ENCODE measurements at places on chromosomes 6 and 20. TPM values are rescaled to one million over a fixed set of nuclear protein-coding genes. Genes with fewer than 3 reads are reported as not detected.

The SLC22A1 gene
- not detected for total RNA-seq

The SIRPB2 gene
- 0.15 TPM for total RNA-seq

The RAET1L gene
- total RNA-seq, result 1.1 TPM

The TUBB1 gene
- total RNA-seq, result not detected

The PLCB1 gene
- total RNA-seq, result 0.57 TPM

The DSP gene
- 168 TPM for total RNA-seq

The KIAA0408 gene
- total RNA-seq, result 0.16 TPM

The PPP1R3D gene
- total RNA-seq, result 6.2 TPM

The VAPB gene
- 15.7 TPM for total RNA-seq

The BTBD9 gene
- 4.6 TPM for total RNA-seq

The ID4 gene
- total RNA-seq, result 0.23 TPM

The CST1 gene
- not detected for total RNA-seq

The CFB gene
- total RNA-seq, result 1.2 TPM

The ZSWIM1 gene
- 7.3 TPM for total RNA-seq

The SAMD5 gene
- 1.8 TPM for total RNA-seq

The HLA-DRB5 gene
- total RNA-seq, result not detected

The ADNP gene
- total RNA-seq, result 21.7 TPM

The LHFPL5 gene
- total RNA-seq, result not detected

The EDEM2 gene
- total RNA-seq, result 22.2 TPM

The RUNX2 gene
- 2.1 TPM for total RNA-seq

The NMBR gene
- 0.11 TPM for total RNA-seq

The ERVFRD-1 gene
- not detected for total RNA-seq

The ILRUN gene
- 30.3 TPM for total RNA-seq

The FAM162B gene
- total RNA-seq, result 0.08 TPM

The RIPPLY2 gene
- total RNA-seq, result 0.11 TPM

The CCDC28A gene
- total RNA-seq, result 10.9 TPM

The SOBP gene
- total RNA-seq, result 0.19 TPM

The TGM3 gene
- total RNA-seq, result not detected

The FAM209B gene
- not detected for total RNA-seq

The TFAP2B gene
- 0.70 TPM for total RNA-seq

The PPP1R16B gene
- not detected for total RNA-seq

The CLPSL1 gene
- total RNA-seq, result not detected

The VGLL2 gene
- total RNA-seq, result not detected

The TTK gene
- 25.9 TPM for total RNA-seq

The NR2E1 gene
- total RNA-seq, result not detected

The GNMT gene
- not detected for total RNA-seq

The SGK2 gene
- total RNA-seq, result not detected

The DAAM2 gene
- total RNA-seq, result 0.16 TPM

The PKIB gene
- 1.1 TPM for total RNA-seq

The SLCO4A1 gene
- 0.38 TPM for total RNA-seq

The COX4I2 gene
- total RNA-seq, result not detected

The MEP1A gene
- 0.11 TPM for total RNA-seq

The HELZ2 gene
- total RNA-seq, result 40.2 TPM

The C6orf58 gene
- total RNA-seq, result not detected

The OR12D3 gene
- total RNA-seq, result not detected

The ULBP3 gene
- total RNA-seq, result 4.6 TPM

The FAM83D gene
- total RNA-seq, result 68.2 TPM

The LTA gene
- total RNA-seq, result not detected

The TRERF1 gene
- 4.1 TPM for total RNA-seq

The MDFI gene
- 415 TPM for total RNA-seq

The COL11A2 gene
- total RNA-seq, result 0.08 TPM

The OLIG3 gene
- total RNA-seq, result not detected

The CLDN20 gene
- not detected for total RNA-seq

The OPRL1 gene
- 0.30 TPM for total RNA-seq

The PAK5 gene
- total RNA-seq, result not detected

The ALDH8A1 gene
- not detected for total RNA-seq

The SLC22A2 gene
- not detected for total RNA-seq

The TRIM15 gene
- not detected for total RNA-seq

The ARHGAP40 gene
- total RNA-seq, result 1.6 TPM
